ENCODE measurements at places on chromosomes 7 and 10.

DNA sequence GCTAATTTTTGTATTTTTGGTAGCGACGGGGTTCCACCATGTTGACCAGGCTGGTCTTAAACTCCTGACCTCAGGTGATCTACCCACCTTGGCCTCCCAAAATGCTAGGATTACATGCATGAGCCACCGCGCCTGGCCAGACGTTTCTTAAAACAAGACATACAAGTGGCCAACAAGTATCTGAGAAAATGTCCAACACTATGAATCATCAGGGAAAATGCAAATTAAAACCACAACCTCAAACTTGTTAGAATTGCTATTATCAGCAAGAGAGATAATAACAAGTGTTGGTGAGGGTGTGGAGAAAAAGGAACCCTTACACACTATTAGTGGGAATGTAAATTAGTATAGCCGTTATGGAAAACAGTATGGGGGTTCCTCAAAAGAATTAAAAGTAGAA lies 148.6 kb downstream of the SUGCT start:
- no peak for DNase-seq

GRCh38 chr7:91731976-91732375 lies 148.5 kb downstream of the MTERF1 start:
- DNase-seq: no peak

- no peak for DNase-seq
These were observed 26.4 kb downstream of the PDLIM1 start for GRCh38 chr10:95264227-95265051.

DNA sequence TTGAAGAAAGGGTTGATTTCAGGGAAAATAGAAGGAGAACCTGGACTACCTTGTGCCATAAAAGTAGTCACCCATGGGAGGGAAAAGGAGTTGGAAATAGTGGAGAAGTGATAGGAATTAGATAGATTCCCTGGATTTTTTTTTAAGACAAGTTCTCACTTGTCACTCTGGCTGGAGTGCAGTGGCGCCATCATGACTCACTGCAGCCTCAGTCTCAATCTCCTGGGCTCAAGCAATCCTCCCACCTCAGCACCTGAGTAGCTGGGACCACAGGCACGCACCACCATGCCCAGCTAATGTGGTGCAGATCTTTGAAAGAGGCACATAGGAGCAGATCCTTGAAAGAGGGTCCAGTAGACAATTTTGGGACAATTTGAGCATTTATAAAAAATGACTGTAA lies 9.5 kb upstream of the BLNK start:
- DNase-seq: no peak

DNA sequence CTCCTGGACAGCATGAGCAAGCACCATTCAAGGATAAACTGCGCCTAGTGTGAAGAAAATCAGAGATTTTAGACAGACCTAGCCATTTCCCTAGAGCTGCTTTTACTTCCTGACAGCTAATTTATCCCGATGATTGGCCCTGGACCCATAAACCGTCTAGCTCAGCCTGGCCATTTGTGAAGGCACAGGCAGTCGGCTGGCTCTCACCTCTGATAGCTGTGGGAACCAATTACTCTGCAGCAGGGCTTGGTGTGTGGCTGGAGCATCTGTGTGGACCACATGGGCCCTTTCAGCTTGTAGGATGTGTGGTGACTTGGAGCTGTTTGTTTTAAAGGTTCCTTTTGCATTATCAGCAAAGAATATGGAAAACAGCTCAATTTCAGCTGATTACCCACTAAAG lies 111.1 kb upstream of the NPY start:
- no peak for DNase-seq

DNA sequence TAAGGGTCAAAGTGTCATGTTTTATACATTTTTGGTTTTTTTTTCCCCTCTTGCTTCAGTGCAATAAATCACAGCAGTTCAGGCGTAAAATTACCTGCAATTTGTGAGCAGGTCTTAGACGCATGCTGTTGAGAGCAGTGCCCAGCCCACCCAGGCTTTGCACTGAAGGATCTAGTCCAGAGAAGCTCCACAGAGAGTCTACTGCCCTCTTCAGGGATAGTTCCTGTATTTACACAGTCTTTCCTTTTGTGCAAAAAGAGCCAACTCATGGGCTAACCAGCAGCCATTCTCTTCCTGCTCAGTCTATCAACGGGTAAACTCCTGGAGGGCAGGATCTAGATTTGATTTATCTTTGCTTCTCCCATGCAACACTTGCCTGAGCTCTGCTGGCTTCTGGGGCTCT lies 82.2 kb upstream of the NAMPT start:
- no peak for DNase-seq

GRCh38 chr7:117032810-117033209 lies 79.5 kb downstream of the ST7 start:
- DNase-seq: no peak
